Muscle of back (tissue), 13 donors: ENCODE measurements at places on chromosomes 7 and 10.

- peak; percentile 79 for DNase-seq
Observed at GRCh38 chr7:36214608-36215456, 61.8 kb downstream of the EEPD1 start.

- no peak for DNase-seq
Observed at GRCh38 chr7:151173386-151174245, 6.1 kb upstream of the GBX1 start.

- DNase-seq, result no peak
Observed at GRCh38 chr7:103148131-103148993, 537 bp downstream of the NAPEPLD start.

DNA sequence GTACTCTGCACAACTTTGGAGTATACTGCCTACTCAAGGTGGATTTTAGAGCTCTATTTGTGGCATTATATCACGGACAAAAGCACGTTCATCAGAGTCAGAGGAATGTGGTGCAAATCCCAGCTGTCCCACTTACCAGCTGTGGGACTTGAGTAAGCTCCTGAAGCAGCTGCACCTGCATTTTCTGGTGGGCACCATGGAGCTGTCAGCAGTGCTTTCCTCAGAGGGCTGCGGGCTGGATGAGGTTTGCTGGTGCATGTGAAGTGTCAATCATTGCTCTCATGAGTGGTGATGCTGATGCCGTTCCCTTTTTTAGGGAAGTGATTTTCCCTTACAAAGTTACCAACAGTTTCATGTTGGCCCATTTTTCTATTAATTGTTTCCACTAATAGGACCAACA, 53.4 kb downstream of the EGFR start:
- DNase-seq, result no peak

DNA sequence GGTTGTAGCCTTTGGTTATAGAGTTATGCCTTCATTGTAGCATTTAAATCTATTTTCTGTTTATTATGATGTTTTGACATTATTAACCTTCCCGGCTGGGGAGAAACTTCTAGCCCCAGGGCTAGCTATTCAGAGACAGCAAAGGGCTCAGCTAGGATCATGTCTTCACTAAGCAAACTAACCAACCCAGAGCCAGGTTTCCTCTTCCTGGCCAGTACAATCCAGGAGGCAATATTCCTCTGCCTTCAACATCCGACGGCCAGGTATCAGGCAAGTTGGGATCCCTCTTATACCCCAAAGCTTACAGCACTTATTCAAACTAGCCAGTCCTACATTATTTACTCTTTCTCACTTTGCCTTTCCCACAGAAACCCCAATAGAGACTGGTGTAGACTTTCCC, 1060.7 kb upstream of the GHITM start:
- DNase-seq, result no peak

GRCh38 chr7:30503274-30504212, 1.1 kb downstream of the GGCT start:
- DNase-seq, result no peak

- DNase-seq, result no peak
Observed at GRCh38 chr7:145009876-145010275, 174.0 kb upstream of the TPK1 start.

- peak; percentile 5 for DNase-seq
Observed at GRCh38 chr10:92238054-92238585, 52.8 kb downstream of the CPEB3 start.

DNA sequence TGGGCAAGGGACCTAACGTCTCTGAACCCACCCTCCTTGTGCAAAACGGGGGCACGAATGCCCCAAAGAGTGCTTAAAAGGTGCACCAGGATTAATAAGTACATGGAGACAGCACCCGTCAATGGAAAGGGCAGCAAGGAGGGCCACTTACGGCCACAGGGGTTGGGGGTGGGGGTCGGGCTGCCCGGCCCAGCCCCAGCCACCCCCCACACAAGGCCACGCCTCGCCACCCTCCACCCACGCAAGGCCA, 213.4 kb downstream of the MAD1L1 start:
- no peak for DNase-seq

DNA sequence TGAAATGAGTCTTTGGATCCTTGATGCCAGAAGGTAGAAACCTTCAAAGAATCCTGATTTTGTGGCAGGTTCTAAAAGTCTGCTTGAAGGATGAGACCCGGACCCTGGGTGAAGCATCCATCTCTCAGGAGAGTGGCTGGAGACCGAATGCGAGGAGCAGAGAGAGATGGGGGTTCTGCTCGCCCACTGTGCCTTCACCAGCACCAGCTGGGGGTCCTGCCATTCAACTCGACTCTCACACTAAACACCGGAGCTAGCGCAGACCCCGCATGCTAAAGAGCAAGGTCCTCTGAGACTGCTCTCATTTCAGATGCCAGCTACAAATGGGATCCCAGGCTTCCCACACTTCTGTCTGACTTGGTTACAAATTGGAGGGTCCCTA, 218.4 kb downstream of the GLRX3 start:
- no peak for DNase-seq

DNA sequence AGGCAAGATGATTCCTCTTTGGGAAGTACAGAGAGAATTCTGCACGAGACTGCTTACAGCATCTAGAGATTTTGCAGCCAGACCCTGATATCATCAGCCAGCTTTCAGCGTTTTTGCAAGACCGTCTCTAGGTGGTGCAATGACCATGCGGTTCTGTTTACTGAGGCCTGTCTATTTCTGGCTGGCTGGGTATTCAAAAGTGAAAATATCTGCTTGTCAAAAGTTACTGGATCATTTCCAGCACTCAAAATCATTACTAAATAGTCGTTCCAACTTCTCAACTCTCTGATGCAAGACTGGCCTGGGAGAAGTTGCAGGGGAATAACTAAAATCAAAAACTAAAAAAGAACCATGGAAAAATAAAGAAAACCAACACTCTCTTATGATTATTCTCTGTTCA, 240.1 kb downstream of the ELMO1 start:
- DNase-seq, result peak; percentile 93

DNA sequence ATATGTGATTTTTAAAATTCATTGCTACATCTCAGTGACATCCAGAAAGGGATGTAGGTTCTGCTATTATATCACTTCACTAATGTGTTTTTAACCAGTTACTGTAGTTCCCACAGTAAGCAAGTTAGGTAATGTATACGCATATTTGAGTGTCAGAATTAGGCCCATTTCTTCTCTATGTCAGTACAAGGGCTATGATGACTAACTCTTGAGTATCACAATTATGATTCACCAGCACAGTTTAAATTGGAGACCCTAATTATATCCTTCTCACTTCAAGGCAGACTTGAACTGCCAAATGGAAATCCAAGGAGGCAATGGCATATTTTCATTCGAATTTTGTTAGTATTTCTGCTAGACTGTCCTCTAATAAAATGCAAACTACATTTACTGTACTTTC, 23.6 kb downstream of the BZW2 start:
- DNase-seq, result no peak

DNA sequence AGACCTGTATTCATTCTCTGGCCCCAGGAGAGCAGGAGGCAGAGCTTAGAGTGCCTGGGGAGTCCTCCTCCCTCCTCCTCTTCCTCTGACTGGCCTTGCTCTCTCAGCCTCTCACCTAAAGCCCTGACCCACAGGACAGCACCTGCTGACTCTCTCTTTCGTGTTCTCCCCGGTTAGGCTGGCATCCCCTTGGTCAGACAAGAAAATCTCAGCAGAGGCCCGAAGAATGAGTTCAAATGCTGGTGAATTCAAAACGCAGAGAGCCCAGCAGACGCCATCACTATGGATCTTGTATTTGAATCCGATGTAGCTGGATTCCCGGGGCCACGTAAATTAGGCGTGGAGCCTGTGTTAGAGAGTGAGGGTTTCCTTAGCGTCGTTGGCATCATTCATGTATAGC, 255.3 kb downstream of the KLF6 start:
- no peak for DNase-seq

- no peak for DNase-seq
Observed at GRCh38 chr7:31028417-31028992, 23.6 kb upstream of the ADCYAP1R1 start.

GRCh38 chr7:32218154-32218467, 147.9 kb upstream of the PDE1C start:
- DNase-seq, result no peak

DNA sequence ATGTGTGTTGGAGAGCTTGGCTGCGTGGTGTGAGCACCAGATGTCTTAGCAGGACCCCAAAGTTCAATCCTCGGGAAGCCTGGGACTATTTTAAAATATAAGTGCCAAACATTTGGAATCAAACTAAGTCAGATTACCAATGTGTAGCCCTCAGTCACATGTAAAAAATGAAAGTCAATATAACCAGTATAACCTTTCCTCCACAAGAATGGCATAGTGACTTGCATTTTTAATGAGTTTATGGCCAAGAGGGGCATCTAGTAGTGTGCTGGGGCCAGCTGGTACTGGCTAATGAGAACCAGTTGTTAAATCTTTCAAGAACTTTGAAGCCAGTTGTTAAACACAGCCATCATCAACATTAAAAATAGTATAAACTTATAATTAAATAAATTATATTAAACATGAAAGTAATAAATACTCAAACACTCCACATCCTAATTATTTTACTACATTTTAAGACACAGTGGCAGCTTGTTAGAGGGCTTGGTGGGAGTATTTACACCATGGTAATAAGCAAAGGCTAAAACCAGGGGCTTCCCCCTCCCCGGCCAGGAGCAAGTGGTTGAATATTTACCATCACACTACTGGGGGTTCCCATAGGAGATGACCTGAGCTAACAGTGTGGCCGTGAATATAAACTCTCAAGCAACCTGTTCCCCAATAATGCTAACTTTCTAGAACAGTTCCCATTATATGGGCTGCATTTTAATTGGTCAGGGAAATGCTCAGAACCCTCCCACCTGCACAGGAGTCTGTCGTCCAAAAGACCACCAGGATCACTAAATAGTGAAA, 7.9 kb upstream of the FAM170B start:
- DNase-seq, result no peak

GRCh38 chr10:119337796-119338432, 130.5 kb downstream of the GRK5 start:
- DNase-seq, result no peak

DNA sequence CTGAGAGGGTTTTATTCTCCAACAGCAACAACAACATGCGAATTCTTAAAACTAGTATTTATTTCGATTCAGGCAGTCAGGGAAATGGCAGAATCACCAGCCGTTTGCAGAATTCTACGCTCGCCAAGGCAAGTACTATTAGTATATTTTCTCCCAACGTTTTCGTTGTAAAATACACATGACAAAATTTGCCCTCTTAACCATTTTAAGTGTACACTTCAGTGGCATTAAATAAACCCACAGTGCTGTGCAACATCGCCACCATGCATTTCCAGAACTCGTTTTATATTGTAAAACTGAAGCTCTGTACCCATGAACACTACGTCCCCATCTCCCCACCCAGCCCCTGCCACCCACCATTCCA, 10.8 kb downstream of the EN2 start:
- DNase-seq, result no peak

GRCh38 chr10:12350167-12350872, 973 bp downstream of the CAMK1D start:
- peak; percentile 53 for DNase-seq

DNA sequence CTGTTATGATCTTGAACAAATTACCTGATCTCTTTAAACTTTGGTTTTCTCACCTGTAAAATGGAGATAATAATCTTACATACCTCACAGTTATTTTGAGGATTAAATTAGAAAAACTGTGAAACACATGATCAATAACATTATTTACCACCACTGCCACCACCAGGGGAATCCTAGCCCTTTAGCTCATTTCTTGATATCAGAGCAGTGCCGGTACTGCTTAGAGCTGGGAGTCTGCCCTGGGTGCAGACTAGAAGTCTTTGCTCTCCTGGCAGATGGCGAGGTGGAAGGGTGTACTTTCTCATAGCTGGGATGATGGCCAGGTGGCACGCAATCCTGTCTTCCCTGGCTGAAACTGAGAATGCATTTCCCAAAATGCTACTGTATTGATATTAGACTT, 12.7 kb upstream of the EFCAB10 start:
- no peak for DNase-seq

- peak; percentile 57 for DNase-seq
Observed at GRCh38 chr10:29691564-29692072, 56.8 kb upstream of the SVIL start.

GRCh38 chr10:123635745-123636144, 30.4 kb upstream of the GPR26 start:
- DNase-seq, result no peak

DNA sequence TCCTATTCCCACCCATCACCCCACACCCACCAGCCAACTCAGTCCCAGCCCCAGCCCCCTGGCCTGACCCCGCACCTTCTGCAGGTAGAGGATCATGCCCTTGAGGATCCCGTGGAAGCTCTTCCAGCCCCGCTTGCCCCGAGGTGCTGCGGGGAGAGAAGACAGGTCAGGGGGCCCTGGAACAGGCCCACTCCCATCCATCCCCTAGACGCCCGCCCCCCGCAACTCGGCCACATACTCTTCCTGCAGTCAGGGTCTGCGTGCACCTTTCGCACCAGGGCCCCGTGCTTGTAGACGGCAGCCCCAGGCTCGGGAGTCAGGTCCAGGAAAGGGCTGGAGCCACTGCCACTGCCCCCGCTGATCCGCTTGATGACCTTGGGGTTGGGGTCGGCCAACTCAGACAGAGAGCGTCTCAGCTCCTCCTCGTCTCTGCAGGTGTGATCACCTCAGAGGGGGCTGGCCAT, 9.6 kb downstream of the NFKB2 start:
- no peak for DNase-seq

GRCh38 chr10:114708717-114709335, 50.8 kb upstream of the ABLIM1 start:
- DNase-seq, result no peak

- no peak for DNase-seq
Observed at GRCh38 chr10:79111427-79111826, 42.7 kb downstream of the ZMIZ1 start.

DNA sequence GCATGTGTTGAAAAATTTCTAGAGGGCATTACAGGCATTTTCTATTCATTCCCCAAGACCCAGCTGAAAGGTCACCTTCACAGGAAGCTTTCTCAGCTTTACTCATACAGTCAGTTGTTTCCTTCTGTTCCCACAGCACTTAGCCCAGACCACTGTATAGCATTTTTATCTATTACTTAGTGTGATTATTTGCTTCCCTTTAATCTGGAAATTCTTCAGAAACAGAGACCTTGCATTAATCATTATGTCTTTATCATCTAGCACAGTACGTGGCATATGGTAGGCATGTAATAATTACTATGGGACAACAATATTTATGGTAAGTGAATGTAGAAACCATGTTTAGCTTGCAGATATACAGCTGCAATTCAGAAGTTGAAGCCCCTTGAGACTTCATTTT, 38.2 kb upstream of the CDK6 start:
- DNase-seq, result no peak
